ENCODE measurements at places on chromosomes 11 and 22.

- no peak for DNase-seq
These were observed 125.4 kb downstream of the CASP12 start for GRCh38 chr11:104772806-104773241.

DNA sequence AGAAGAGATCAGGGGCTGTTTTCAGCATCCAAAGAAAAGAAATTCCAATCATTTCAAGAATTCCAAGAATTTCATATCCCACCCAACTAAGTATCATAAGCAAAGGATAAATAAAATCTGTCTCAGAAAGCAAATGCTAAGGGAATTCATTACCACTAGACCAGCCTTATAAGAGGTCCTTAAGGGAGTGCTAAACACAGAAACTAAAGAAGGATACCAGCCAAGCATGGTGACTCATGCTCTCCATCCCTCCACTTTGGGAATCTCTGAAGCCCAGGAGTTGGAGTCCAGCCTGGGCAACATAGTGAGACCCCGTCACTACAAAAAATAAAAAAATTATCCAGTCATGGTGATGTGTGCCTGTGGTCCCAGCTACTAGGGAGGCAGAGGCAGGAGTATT lies 17.8 kb downstream of the FADD start:
- no peak for DNase-seq

DNA sequence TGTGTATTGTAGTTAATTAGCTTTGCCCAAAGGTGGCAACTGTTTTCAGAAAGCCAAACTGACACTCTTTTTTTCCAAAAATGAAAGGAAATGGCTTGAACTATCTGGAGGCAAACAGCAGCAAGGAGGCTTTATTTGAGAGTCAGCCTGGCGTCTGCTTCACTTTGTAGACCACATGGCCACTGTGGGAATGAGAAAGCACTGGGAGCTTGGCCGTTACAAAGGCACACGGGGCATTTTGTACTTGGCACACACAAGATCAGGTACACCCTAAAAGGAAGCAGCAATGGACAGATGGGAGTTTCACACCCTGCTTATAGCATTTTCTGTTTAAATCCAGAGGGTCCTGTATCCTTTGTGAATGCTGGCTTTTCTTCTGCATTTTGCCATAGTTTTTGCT lies 126.3 kb downstream of the MPPED2 start:
- DNase-seq: no peak

DNA sequence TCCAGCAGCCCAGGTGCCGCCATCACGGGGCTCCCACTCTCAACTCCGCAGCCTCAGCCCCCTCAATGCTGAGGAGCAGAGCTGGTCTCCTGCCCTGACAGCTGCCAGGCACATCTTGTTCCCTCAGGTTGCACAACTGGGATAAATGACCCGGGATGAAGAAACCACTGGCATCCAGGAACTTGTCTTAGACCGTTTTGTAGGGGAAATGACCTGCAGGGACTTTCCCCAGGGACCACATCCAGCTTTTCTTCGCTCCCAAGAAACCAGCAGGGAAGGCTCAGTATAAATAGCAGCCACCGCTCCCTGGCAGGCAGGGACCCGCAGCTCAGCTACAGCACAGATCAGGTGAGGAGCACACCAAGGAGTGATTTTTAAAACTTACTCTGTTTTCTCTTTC lies at the start of gene SAA1:
Gene SAA1, plus strand, starts transcription at position 316 of the 400 bp plus-strand sequence. CDS start 624 bp downstream, outside the sequence.
- no peak for DNase-seq

DNA sequence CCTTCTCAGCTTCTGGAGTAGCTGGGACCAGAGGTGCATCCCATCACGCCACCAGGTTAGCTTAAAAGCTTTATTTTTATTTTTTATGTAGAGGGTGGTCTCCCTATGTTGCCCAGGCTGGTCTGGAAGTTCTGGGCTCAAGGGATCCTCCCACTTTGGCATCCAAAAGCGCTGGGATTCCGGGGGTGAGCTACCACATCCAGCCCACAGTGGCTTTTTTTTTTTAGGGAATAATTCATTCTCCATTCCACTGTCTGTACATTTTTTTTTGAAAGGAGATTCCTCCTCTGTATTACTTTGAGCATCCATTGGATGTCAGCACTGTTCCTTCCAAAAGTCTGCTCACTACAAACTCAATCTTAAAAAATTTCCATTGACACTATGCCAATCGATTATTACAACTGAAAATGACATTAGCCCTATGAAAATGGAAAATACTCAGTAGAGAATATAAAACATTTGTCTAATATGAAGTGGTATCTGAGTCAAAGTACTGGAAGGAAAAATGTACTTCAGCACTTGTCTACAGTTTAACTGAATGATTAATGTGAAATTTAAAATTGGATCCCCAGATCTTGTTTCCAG lies 1.3 kb upstream of the LPXN start:
- DNase-seq: peak; percentile 5

- DNase-seq: no peak
These were observed 73.7 kb downstream of the FLI1 start for GRCh38 chr11:128767591-128768001.

GRCh38 chr22:17876306-17876831 lies 102.1 kb upstream of the BID start:
- DNase-seq: no peak
